ENCODE measurements at places on chromosomes 3 and 15.

- no peak overlapping the region for H3K27ac ChIP-seq
- H3K4me3 ChIP-seq = no peak overlapping the region
- peaks cover 5% of the 10 kb centered on the region for H3K4me1 ChIP-seq
Observed at GRCh38 chr3:132088291-132088690, 53.5 kb upstream of the CPNE4 start.

DNA sequence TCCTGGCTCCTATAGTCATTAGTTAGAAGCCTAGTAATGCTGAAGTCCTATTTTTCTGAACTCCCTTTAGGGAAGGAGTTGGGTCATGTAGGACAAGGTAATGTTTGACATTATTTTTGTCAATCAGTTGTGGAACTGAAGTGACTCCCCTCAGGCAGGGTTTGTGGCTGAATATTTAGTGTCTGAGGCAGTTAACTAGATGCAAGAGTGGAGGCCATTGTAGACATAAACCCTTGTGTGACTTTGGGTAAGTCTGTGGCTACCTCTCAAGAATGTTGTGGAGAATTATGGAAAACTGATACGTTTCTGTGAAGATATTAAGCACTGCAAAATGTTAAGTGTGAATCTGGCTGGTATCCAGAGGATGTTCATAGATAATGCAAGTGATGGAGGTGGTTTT, 125.2 kb upstream of the PHLDB2 start:
- no peaks in the 10 kb centered on the region for H3K27me3 ChIP-seq
- no peak overlapping the region for H3K4me3 ChIP-seq
- no peaks in the 10 kb centered on the region for H3K4me1 ChIP-seq
- DNase-seq = no peak
- H3K27ac ChIP-seq = no peak overlapping the region
- H3K36me3 ChIP-seq = peaks cover 3% of the 10 kb centered on the region

DNA sequence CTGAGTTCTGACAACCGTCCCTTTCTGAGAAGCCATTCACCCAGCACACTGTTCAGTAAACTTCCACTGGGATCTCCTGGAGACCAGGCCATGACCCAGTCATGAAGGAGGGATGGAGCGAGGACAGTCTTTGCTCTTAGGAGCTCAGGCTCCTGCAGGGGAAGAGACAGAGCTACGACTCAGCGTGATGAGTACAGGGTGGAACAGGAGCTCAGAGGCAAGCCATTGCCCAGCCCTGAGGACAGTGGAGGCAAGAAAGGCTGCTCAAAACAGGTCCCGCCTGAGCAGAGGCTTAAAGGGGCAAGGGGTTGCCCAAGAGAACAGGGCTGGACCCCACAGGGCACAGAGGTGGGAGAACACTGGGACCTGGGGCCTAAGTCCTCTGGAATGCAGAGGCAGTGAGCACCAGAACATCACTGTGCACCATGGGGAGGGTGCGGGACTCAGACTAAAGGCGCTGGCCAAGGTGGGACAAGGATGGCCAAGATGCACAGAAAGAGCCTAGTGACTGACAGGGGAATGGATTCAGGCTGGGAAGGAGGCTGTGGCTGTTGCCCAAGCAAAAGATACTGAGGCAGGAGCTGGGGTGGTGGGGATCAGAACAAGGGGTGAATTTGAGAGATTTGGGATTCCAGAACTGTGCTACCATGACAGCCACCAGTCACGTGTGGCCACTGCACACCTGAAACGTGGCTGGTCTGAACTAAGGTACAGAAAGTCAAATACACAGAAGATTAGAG, 25.8 kb downstream of the TMEM43 start:
- no peak overlapping the region for H3K4me3 ChIP-seq
- peaks cover 6% of the 10 kb centered on the region for H3K4me1 ChIP-seq
- no peaks in the 10 kb centered on the region for H3K27me3 ChIP-seq
- peak; percentile 12 for DNase-seq
- no peak overlapping the region for H3K27ac ChIP-seq

- H3K4me3 ChIP-seq = no peak overlapping the region
- H3K4me1 ChIP-seq = peaks cover 7% of the 10 kb centered on the region
- no peak overlapping the region for H3K27ac ChIP-seq
- no peaks in the 10 kb centered on the region for H3K36me3 ChIP-seq
- no peak for DNase-seq
Observed at GRCh38 chr3:123618076-123618708, 33.3 kb upstream of the HACD2 start.

DNA sequence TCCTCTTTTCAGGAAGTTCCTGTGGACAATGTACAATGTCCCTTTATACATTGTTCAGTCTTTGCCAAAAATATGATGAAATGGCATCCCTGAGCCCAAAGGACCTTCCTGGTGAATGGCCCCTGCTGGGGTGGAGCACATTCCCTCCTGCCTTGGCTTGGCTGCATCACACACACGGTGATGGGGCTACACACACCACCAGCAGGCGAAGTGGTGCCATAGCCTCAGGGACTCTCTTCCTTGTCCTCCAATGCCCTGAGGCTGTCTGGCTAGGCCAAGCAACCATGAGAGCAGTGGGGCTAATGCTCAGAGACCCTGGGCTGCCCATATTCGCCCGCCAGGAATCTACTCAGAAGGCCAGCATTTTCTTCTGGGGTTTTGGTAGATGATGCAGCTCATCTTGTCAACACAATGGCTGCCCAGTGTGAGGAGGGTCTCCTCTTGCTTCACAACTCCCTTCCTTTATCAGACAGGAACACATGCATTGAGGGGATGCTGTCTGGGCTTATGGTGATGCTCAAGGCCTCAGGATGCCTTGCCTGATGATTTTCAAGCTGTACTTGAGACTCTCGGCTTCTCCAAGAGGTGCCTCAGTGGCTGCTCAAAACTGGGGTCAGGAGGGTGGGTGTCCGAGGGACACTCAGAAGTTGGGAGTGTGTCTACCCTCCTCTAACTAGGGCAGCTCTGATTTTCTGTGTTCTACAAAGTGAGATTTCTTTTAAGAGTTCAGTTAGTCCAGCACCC, 40.9 kb upstream of the EPHB1 start:
- H3K27ac ChIP-seq = no peak overlapping the region
- H3K4me1 ChIP-seq = no peaks in the 10 kb centered on the region
- no peaks in the 10 kb centered on the region for H3K36me3 ChIP-seq
- no peaks in the 10 kb centered on the region for H3K27me3 ChIP-seq
- H3K4me3 ChIP-seq = no peak overlapping the region
- DNase-seq = peak; percentile 34

DNA sequence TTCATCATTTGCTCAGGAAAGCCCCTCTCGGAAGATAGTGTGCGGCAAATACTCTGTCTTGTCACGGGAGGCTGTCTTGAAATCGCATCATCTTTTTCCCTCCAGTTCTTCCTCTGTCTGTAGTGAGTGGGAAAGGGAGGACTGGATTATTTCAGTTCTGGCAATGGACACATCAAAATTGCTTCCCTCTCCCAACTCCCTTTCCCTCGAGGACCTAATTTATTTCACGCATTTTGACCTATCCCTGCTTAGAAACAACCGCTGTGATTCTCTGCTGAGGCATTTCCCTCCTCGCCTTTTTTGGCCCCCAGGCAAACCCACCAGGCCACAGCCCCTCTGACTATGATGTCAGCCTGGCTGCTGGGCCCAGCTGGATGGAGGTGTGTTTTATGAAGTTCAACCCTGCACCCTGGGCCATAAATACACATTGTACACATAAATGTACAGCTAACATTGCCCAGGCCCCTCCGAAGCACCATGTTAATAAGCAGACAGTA, 138.7 kb upstream of the LRTM1 start:
- H3K27ac ChIP-seq = no peak overlapping the region
- no peaks in the 10 kb centered on the region for H3K4me1 ChIP-seq
- no peak overlapping the region for H3K4me3 ChIP-seq
- no peak for DNase-seq
- no peaks in the 10 kb centered on the region for H3K36me3 ChIP-seq

DNA sequence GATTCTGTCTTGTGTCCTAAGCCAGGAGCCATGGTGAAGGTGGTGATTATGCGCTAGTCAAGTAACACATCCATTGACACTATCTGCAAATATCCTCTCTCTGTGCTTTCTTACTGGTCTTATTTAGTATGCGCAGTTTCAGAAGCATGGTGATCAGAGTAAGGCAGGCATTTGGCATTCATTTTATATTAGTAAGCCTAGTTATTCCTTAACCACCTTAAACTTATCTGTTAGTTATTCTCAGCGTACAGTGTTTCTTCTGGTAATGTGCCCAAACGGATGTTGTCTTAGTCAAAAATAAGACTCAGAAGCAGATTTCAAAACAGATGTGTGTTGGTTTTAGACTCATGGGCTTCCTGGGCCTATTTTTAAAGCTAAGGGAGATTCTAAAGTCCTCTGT, 329.2 kb downstream of the GRM7 start:
- H3K27me3 ChIP-seq = no peaks in the 10 kb centered on the region
- H3K36me3 ChIP-seq = no peaks in the 10 kb centered on the region
- H3K27ac ChIP-seq = no peak overlapping the region
- H3K4me3 ChIP-seq = no peak overlapping the region
- H3K4me1 ChIP-seq = no peaks in the 10 kb centered on the region

GRCh38 chr3:141083836-141084649, 32.9 kb downstream of the SPSB4 start:
- H3K36me3 ChIP-seq = no peaks in the 10 kb centered on the region
- no peak overlapping the region for H3K4me3 ChIP-seq
- H3K27ac ChIP-seq = no peak overlapping the region
- DNase-seq = no peak
- H3K27me3 ChIP-seq = no peaks in the 10 kb centered on the region

- H3K27ac ChIP-seq = no peak overlapping the region
- no peak overlapping the region for H3K4me3 ChIP-seq
- peaks cover 4% of the 10 kb centered on the region for H3K4me1 ChIP-seq
- H3K36me3 ChIP-seq = peaks cover 21% of the 10 kb centered on the region
- DNase-seq = no peak
- no peaks in the 10 kb centered on the region for H3K27me3 ChIP-seq
Observed at GRCh38 chr15:99176757-99177156, 71.9 kb downstream of the SYNM start.

DNA sequence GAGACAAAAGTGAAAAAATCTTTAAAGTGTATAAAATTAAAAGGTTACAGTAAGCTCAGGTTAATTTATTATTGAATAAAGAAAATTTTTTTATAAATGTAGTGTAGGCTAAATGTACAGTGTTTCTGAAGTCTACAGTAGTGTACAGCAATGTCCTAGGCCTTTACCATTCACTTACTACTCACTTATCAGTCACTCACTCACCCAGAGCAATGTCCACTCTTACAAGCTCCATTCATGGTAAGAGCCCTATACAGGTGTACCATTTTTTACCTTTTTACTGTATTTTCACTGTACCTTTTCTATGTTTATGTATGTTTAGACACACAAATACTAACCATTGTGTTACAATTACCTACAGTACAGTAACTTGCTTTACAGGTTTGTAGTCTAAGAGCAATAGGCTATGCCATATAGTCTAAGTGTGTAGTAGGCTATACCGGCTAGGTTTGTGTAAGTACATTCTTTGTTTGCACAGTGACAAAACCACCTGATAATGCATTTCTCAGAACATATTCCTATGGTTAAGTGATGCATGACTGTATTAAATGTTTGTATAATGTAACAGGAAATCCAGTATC, 38.1 kb upstream of the NECTIN3 start:
- H3K4me3 ChIP-seq = no peak overlapping the region
- no peaks in the 10 kb centered on the region for H3K27me3 ChIP-seq
- no peak for DNase-seq
- H3K4me1 ChIP-seq = no peaks in the 10 kb centered on the region
- no peak overlapping the region for H3K27ac ChIP-seq

DNA sequence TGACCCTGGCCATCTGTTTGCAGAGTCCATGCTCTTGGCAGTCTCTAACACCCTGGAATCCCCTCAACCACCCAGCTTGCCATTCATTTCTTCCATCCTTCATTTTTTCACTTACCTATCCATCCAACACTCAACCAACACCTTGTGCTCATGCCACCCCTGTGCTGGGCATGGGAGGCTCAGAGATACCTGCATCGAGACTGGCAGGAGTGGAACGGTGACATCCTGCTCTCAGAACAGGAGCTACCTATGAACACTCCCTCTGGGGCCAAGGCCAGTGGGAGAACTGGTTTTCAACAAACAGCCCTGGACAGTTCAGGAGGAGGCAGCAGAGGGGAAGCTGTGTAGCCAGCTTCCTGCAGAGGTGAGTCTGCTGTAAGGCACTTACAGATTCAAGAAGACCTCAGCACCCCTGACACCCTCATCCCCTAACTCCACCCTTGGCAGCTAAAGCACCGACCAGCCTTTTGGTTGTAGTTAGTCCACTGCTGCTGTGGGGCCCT, 19.5 kb upstream of the ATP2B2 start:
- no peaks in the 10 kb centered on the region for H3K36me3 ChIP-seq
- H3K4me1 ChIP-seq = no peaks in the 10 kb centered on the region
- H3K27ac ChIP-seq = no peak overlapping the region
- no peaks in the 10 kb centered on the region for H3K27me3 ChIP-seq

All from H9 (cell line).